ENCODE measurements at places on chromosomes 1 and 21. TPM values are rescaled to one million over a fixed set of nuclear protein-coding genes. Genes with fewer than 3 reads are reported as not detected.

DNA sequence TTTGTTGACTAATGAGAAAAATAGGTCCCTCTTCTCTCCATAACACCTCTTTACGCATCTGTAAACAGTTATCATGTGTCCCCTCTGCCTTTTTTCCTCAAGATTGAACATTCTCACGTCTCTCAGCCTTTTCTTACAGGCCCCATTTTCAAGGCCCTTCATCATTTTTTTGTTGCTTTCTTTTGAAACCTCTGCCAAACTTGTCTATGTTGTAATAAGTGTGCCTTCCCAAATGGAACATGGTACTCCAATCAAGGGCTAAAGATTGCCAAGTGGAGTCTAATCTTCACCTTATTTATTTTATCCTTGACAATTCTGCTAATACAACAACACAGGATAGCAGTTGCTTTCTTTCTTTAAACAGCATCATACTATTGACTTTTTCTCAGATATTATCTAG is 280.3 kb downstream of the USH2A start:
- DNase-seq = no peak

DNA sequence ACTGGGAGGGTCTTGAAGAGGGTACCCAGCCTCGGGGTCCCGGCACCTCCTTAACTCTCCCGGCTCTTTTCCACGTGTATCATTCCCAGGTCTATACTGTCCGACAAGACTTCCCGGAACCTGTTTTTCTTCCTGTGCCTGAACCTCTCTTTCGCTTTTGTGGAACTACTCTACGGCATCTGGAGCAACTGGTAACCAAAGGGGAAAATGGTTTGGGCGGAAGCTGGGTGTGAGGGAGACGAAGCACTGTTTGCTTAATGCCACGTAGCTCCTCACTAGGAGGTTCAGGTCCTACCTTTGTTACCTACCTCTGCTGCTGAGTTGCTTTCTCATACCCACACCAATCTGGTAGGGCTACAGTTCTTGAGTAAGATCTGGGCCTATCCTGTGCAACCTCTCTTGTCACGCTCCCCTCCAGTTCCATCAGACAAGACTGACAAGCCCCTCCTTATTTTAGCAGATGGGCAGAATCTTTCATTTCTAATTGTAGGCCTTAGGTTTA is 642 bp downstream of the SLC30A7 start:
- DNase-seq = peak; percentile 88

DNA sequence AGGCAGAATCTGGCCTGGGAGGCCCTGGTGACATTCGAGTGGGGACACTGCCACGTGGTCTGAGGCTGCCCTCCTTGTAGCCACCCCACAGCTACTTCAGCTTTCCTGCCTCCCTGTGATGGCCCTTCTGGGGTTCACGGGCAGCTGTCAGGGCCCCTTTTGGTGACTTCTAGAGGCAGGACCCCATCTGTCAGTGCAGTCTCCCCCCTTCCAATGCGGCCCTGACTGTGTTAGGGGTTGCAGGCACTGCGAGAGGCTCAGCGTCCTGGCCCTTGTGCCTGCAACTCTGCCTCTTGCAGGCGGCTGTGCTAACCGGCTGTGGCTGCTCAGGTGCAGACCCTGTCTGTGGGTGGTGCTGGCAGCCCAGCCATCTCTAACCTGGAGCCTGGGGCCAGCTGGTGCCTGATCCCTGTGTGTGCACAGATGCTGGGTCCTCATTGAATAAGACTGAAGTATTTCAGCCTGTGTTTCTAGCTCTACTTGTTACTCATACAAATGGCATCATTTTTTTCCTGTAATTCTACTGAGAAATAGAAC is 62.2 kb downstream of the S100B start:
- no peak for DNase-seq

SLC39A1 gene
- polyA plus RNA-seq = 36.7 TPM

GRCh38 chr21:44773291-44773932 is 28.2 kb downstream of the UBE2G2 start:
- no peak for DNase-seq

DNA sequence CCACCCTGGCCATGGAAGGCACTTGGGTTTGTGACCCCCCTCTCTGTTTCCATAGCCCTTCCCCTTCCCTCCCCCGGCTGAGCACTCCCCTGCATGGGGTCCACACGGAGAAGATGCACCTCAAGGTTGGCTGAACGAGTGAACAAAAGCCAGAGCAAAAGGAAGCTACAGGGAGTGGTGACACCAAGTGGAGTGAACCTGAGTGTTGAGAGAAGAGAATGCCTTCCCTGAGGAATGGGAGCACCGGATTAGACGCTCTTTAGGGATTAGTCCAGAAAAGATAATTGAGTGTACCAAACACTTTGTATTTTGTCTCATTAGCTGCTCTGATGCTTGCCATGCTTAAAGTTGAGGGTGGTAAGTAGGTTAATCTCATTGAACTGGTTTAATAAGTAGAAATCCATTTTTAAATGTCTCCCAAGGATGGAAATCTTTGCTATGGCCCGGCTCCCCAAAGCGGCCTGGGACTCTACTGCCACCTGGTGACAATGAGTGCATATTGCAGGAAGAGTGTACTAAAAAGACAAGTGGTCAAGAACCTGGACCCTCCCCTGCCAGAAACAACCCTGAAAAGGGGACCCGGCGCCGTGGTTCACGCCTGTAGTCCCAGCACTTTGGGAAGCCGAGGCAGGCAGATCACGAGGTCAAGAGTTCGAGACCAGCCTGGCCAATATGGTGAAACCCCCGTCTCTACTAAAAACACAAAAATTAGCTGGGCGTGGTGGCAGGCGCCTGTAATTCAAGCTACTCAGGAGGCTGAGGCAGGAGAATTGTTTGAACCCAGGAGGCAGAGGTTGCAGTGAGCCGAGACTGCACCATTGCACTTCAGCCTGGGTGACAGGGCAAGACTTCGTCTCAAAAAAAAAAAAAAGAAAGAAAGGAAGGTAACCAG is 150.6 kb upstream of the ZC3H12A start:
- peak; percentile 21 for DNase-seq

DNA sequence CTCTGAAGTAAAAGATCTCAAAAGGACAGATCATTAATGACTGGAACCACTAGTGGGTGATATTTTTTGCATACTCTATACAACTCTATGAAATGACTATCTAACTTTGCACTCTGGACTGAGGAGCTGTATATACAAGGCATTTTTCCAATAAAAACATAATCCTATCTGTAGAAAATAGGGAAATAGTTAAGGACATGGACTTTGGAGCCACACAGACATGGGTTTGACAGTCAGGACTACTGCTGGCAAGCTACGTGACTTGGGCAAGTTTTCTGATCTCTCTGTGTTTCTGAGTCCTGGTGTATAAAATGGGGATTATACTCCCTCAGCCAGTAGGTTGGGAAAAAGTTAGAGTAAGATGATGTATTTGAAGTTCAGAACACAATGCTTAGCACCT is 20.9 kb upstream of the HSD3B2 start:
- no peak for DNase-seq

NBPF20 gene
- polyA plus RNA-seq = 0.45 TPM

GRCh38 chr1:161244888-161245287 is 6.9 kb upstream of the NR1I3 start:
- no peak for DNase-seq

DNA sequence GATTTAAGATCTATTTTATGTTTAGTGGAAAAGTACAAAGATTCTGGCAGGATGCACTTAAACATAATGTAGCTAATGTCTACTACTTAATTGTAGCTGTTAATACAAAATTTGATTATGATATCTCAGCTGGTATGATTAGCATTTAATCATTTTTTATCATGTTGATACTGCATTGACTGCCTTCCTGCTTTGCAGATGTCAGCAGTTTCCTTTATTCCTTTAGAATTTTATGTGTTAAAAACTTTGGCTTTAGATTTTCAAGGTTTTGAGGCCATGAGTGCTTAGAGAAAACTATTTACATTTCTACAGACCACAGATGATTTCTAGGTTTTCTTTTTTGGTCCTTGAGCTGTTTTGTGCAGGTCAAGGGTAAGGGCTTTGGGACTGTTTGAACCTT is 152.2 kb downstream of the ZNF326 start:
- no peak for DNase-seq

DNA sequence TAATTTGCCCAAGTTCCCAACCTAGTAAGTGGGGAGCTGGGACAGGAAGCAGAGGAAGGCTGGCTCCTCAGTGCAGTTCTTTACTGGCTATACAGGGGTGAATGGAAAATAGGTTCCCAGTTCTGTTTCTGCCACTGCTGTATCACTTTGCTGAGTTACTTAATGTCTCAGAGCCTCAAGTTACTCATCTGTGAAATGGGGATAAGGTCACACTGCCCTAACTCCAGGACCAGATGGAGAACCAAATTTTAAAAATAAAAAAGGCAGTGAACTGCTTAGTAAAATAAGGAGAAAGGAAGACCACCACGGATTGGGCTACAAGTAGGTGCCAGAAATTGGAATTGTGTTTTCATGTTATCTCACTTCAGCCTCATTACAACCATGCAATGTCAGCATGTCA is 147.8 kb downstream of the OMA1 start:
- DNase-seq = no peak

- no peak for DNase-seq
Observed at GRCh38 chr1:186066411-186066810, 308.6 kb downstream of the TPR start.

DNA sequence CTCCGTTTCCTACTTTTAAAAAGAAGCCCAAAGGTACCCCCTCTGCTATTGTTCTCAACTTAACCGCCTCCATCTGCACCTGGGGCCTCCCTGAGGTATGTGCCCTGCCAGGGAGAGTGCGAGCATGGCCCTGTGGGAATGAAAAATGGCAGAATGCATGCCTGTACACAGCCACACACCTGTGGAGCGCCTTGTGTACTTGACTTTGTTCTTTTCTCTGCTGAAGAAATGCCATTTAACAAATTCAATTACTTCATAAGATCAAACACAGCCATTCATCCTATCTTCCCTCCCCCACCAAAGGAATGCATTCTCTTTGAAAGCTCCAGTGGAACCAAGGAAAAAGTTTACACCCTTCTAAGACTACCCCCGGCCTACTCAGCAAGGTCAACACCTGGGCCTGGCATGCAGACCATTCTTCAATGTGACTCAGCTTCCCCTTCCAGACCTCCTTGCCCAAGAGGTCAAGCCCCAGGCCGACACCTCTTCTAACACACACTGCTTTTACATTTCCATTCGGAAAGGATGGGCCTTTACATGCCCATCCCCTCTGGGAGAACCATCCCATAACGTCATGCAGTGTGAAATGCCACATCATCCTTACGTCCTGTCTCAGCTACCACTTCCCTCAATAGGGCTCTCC is 123.7 kb downstream of the SMYD2 start:
- no peak for DNase-seq

GRCh38 chr1:190906206-190906725 is 428.6 kb upstream of the BRINP3 start:
- DNase-seq = no peak

GRCh38 chr1:236484310-236484971 is 39.3 kb upstream of the LGALS8 start:
- no peak for DNase-seq

ASCL5 gene
- not detected for polyA plus RNA-seq

DNA sequence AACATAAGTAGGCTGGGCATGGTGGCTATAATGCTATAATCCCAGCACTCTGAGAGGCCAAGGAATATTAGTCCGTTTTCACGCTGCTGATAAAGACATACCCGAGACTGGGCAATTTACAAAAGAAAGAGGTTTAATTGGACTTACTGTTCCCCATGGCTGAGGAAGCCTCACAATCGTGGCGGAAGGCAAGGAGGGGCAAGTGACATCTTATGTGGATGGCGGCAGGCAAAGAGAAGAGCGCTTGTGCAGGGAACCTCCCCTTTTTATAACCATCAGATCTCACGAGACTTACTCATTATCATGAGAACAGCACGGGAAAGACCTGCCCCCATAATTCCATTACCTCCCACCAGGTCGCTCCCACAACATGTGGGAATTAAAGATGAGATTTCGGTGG is 28.5 kb downstream of the PTGFRN start:
- DNase-seq = no peak

- no peak for DNase-seq
Observed at GRCh38 chr1:182385885-182386853, 5.4 kb downstream of the GLUL start.

GRCh38 chr1:32981003-32981901 is 16.6 kb upstream of the RNF19B start:
- DNase-seq = peak; percentile 71
